Pulmonary artery endothelial cell (primary cell): ENCODE measurements at places on chromosomes 3 and 15. TPM values are rescaled to one million over a fixed set of nuclear protein-coding genes. Genes with fewer than 3 reads are reported as not detected.

The BMF gene
- total RNA-seq: 1.1 and 2.5 TPM in 2 replicates

The CHL1 gene
- total RNA-seq: not detected in 2 replicates

The ANP32A gene
- total RNA-seq: 72.9 and 127 TPM in 2 replicates

The LZTFL1 gene
- total RNA-seq: 8.4 and 11.9 TPM in 2 replicates

The NR2E3 gene
- 0.11 TPM in 1 of 2 replicates, not detected in the other for total RNA-seq

The PTH1R gene
- 0.35 and 0.40 TPM in 2 replicates for total RNA-seq

The GOLIM4 gene
- total RNA-seq: 58.0 and 58.9 TPM in 2 replicates

The KLHL40 gene
- total RNA-seq: not detected in 2 replicates

The TMOD2 gene
- total RNA-seq: 2.0 and 5.9 TPM in 2 replicates

The FANCI gene
- 36.5 and 55.3 TPM in 2 replicates for total RNA-seq

The SLC12A1 gene
- total RNA-seq: not detected in 2 replicates

The EXD1 gene
- total RNA-seq: not detected in 2 replicates

The LRRC49 gene
- total RNA-seq: 5.6 and 6.1 TPM in 2 replicates

The ALDH1L1 gene
- not detected in 2 replicates for total RNA-seq

The HIGD2B gene
- total RNA-seq: 0.07 and 0.13 TPM in 2 replicates

The NXPE3 gene
- 15.5 and 23.0 TPM in 2 replicates for total RNA-seq

The LRRC34 gene
- 2.2 and 2.4 TPM in 2 replicates for total RNA-seq

The CP gene
- total RNA-seq: 0.13 and 0.99 TPM in 2 replicates

The KY gene
- not detected in 2 replicates for total RNA-seq

The ITGB5 gene
- total RNA-seq: 161 and 184 TPM in 2 replicates

The STRA6 gene
- total RNA-seq: not detected in 2 replicates

The RTP4 gene
- total RNA-seq: 0.46 and 0.99 TPM in 2 replicates

The FAM107A gene
- total RNA-seq: 3.8 and 9.6 TPM in 2 replicates
